ENCODE measurements at places on chromosomes 4 and X. TPM values are rescaled to one million over a fixed set of nuclear protein-coding genes. Genes with fewer than 3 reads are reported as not detected.

DNA sequence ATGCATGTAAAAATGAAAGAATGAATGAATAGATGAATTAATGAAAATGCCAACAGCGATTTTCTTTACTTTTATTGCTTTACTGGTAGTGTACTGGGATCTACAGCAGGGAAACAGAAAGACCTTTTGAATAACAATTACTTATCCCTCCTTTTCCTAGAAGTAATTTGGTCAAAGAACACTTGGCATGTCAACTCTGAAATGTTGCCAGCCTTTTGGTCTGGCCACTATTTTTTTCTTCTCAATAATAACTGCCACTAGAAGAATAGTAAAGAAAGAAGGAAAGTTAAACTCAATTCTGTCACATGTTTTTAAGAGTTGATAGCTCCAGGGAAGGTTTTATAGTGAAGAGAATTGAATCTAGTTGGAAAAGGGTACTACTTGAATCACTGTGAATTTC lies 52.9 kb downstream of the EPHA5 start:
- no peak for DNase-seq

- DNase-seq: peak; percentile 77
Observed at GRCh38 chr4:113684534-113685091, 76.9 kb downstream of the CAMK2D start.

GRCh38 chrX:15674514-15674840 lies 9.9 kb upstream of the CLTRN start:
- DNase-seq: no peak

DNA sequence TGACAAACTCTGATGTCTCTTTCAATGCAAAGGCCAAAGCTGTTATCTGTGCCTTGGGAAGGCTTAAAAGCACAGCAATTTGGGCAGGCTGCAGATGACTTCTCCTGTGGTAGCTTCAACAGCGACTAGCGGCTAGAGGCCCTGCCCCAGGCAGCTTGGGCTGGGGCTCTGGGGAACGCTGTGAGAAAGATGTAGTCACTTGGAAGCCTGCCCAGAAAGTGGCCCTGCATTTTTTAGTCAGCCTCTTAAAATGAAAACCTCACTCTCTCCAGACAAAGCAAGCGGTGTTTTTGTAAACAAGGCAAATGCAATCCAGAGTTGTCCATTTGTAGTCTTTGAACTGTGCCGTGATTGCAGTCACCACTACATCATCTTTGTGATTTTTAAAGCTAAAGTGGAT lies 27.5 kb downstream of the PCYT1B start:
- DNase-seq: peak; percentile 40

DNA sequence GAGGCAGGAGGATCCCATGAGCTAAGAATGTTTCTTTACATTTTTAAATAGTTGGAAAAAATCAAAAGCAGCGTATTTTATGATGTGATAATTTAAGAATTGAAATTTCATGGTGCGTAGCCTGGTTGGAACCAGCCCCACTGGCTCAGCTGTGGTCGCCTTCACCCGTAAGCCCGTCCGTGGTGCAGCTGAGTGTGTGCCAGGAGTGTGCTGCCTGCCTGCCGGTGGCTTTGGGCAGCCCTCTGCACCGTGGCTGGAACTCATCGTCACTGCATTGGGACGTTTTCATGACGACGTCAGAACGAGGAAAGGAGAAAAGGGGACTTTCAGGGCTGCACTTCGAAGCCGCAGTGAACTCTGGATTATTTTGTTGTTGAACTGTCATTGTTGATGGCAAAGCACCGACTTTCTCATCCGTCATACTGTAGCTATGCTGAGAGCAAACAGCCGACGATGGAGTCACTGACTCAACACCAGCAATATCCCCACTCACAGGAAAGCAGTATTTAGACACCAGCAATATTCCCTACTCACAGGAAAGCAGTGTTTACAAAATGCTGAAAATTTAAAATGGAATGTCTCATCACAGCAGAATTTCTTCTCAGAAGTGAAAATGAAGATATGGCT lies 35.1 kb downstream of the PCGF3 start:
- no peak for DNase-seq

DNA sequence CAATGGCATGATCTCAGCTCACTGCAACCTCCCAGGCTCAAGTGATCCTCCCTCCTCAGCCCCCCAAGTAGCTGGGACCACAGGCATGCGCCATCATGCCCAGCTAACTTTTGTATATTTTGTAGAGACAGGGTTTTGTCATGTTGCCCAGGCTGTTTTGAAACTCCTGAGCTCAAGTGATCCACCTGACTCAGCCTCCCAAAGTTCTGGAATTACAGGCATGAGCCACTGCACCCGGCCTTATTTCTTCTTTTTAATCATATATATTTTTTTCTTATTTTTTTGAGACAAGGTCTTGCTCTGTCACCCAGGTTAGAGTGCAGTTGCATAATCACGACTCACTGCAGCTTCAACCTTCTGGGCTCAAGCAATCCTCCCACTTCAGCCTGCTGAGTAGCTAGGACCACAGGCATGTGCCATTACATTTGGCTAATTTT lies 184.0 kb downstream of the TSPAN5 start:
- no peak for DNase-seq

DNA sequence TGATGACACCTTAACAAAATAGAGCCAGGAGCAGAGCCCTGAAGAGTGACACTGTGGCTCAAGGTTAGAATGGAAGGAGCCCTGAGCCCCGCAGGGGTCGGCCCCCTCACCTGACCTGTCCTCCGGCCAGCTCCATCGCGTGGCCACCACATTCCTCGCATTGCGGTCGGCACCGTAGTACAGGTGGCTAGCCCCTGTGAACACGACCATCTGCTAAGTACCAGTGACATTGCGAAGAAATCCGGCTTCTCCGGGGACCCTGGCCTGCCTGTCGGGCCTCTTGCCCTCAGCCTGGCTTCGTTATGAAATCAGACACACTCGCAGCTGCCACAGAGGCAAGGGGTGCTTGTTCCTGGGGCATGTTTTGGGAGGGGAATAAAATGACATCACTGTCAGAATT lies 179.0 kb downstream of the AFAP1 start:
- DNase-seq: no peak

GRCh38 chr4:123037804-123038203 lies 115.4 kb upstream of the NUDT6 start:
- DNase-seq: no peak

DNA sequence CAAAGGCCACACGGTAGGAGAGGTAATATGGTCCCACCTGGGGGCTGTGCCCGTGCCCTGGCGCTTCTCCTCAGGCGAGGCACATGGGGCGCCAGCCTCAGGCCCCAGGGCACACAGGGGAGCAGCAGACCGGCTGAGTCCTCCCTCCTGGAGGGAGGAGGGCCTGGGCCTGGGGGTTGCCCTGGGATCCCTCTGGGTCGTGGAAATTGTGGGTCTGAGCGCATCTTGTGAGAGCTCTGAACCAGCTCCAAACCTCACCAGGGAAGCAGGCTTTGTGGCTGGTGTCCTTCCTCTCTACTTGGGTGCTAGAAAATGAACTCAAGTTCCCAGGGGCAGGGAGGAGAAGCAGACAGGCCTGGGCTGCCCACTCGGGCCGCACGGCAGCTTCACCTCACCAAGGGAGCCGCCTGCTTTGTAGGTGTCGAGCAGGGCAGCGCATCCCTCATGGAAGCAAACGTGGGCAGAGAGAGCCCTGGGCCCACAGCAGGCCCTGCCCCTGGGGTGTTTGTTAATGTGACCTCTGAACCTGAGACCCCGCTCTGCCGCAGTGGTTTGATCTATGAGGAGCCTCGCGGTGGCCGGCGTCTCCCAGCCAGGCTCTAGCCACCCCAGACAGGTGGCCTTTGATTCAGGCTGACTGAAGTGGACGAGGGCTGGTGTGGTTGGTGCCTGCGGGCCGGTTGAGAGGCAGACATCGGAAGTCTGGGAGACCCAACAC lies 10.8 kb downstream of the HTRA3 start:
- DNase-seq: no peak

- no peak for DNase-seq
Observed at GRCh38 chrX:16772460-16772859, 13.8 kb upstream of the TXLNG start.

GRCh38 chr4:158010361-158010760 lies 162.5 kb downstream of the GASK1B start:
- DNase-seq: no peak

- no peak for DNase-seq
Observed at GRCh38 chrX:132031867-132032266, 8.8 kb downstream of the STK26 start.

DNA sequence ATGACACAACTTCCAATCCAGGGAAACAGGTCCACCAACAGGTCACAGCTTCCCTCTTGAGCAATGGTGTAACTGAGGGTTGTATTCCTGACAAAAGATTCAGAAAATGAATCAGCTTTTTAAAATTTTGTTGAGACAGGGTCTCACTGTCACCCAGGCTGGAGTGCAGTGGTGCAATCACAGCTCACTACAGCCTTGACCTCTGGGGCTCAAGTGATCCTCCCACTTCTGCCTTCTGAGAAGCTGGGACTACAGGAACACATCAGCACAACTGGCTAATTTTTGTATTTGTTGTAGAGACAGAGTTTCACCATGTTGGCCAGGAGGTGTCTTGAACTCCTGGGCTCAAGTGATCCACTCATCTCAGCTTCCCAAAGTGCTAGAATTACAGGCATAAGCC lies 43.7 kb downstream of the SAT1 start:
- DNase-seq: no peak

- no peak for DNase-seq
Observed at GRCh38 chr4:98394134-98394533, 132.9 kb downstream of the RAP1GDS1 start.

GRCh38 chr4:33302321-33302720 lies 2582.2 kb downstream of the PCDH7 start:
- peak; percentile 99 for DNase-seq

SPANXD gene
- total RNA-seq: not detected

AWAT2 gene
- total RNA-seq: 0.96 TPM

DRP2 gene
- 1.4 TPM for total RNA-seq

NXF2 gene
- not detected for total RNA-seq

USP17L15 gene
- total RNA-seq: 0.72 TPM

DCX gene
- total RNA-seq: 0.72 TPM

HHIP gene
- 5.8 TPM for total RNA-seq

BANK1 gene
- total RNA-seq: 15.9 TPM

Measured in umbilical cord (tissue), 2 donors.